ENCODE measurements at places on chromosomes 3 and 15. TPM values are rescaled to one million over a fixed set of nuclear protein-coding genes. Genes with fewer than 3 reads are reported as not detected.

SNX4 gene
- polyA plus RNA-seq: 52.5 TPM

GOLGA8M gene
- polyA plus RNA-seq: 1.7 TPM

SMCO1 gene
- polyA plus RNA-seq: 0.09 TPM

GPR149 gene
- not detected for polyA plus RNA-seq

HSPBAP1 gene
- 12.9 TPM for polyA plus RNA-seq

MEX3B gene
- 12.3 TPM for polyA plus RNA-seq

IGSF10 gene
- polyA plus RNA-seq: 17.6 TPM

RTP3 gene
- 0.12 TPM for polyA plus RNA-seq

Measured in right lung (tissue), 10 donors.